ENCODE measurements at places on chromosomes 6 and 20.
A peak's percentile ranks its signal among the peaks of the same experiment; 100 is the strongest.

GRCh38 chr6:134101479-134101878, 49.1 kb upstream of the SLC2A12 start:
- DNase-seq = no peak

GRCh38 chr6:74585753-74586152, 620.1 kb downstream of the COL12A1 start:
- no peak for DNase-seq

- DNase-seq = no peak
Observed at GRCh38 chr6:32920715-32921114, 20.1 kb downstream of the HLA-DMB start.

- DNase-seq = no peak
Observed at GRCh38 chr6:14128012-14128411, 10.4 kb downstream of the CD83 start.

- no peak for DNase-seq
Observed at GRCh38 chr20:11952639-11953038, 34.9 kb downstream of the BTBD3 start.

GRCh38 chr20:44402391-44403193, 47.1 kb downstream of the HNF4A start:
- peak; percentile 45 for DNase-seq

DNA sequence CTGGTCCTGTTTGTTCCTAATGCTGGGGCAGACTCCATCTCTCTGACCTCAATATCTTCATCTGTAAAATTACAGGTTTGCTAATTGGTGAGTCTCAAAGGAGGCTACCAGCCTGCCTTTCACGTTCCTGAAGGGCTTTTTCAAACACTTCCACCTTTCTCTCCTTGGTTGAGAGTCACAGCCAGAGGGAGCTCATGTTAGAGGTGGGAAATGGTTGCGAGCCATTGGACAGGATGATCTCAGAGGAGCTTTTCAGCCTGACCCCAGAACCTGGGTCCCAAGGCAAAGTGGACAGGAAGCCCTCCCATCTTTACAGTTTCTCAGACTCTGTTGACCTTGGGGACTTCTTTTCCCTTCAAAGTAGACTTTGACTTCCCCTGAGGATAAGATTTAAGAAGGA, 37.6 kb downstream of the NDUFAF5 start:
- DNase-seq = no peak

DNA sequence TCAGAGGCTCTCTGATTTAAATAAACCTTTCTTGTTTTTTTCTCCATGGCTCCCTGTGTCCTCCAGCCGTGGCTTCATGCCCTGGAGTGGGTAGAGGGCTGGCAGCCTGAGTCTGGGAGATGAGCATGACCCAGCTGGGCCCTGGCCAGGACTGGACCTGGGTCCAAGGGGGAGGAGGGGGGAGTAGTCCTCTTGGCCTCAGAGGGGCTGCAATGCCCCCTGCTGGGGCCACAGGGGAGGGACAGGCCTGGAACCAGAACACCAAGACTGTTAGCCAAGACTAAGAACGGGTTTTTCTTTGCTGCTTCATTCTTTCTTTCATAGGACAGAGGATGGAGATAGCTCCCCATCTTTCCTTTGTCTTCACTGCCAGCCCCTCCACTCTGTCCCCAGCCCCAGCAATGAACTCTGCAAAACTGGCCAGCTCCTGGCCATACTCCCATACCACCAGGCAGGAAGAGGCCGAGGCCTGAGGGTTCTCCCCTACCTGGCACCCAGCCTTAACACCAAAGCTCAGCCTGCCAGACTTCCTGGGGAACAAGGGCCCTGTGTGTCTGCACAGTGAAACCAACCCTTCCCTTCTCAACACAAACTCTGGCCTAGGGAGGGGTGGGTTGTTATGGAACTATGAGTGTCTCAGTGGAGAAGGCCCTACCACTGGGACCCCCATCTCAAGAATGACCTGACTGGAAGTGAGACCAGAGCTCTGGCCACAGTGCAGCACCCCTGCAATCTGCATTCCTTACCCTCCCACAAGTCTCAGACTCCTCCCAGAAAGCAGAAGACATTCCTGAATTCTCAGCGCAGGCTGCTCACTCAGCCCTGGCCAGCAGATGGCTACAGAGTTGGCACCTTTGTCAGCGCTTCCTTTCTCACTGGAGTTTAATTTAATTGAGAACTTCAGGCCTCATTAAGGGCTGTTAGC, 11.0 kb downstream of the SLC29A1 start:
- peak; percentile 90 for DNase-seq

GRCh38 chr20:41316051-41316450, 1.5 kb downstream of the ZHX3 start:
- no peak for DNase-seq

- DNase-seq = no peak
Observed at GRCh38 chr20:46808565-46808964, 86.1 kb upstream of the EYA2 start.

GRCh38 chr20:50589548-50590347, 79.6 kb downstream of the PTPN1 start:
- peak; percentile 54 for DNase-seq

- DNase-seq = no peak
Observed at GRCh38 chr6:4871825-4872224, 95.6 kb downstream of the CDYL start.

GRCh38 chr20:57062696-57063270, 203.7 kb downstream of the BMP7 start:
- DNase-seq = no peak

- DNase-seq = peak; percentile 91
Observed at GRCh38 chr6:28349892-28350737, at the start of gene ZKSCAN3. Gene ZKSCAN3, plus strand, starts transcription at chr6:28349947. Its CDS starts 9,640 bp downstream, at chr6:28359587.

DNA sequence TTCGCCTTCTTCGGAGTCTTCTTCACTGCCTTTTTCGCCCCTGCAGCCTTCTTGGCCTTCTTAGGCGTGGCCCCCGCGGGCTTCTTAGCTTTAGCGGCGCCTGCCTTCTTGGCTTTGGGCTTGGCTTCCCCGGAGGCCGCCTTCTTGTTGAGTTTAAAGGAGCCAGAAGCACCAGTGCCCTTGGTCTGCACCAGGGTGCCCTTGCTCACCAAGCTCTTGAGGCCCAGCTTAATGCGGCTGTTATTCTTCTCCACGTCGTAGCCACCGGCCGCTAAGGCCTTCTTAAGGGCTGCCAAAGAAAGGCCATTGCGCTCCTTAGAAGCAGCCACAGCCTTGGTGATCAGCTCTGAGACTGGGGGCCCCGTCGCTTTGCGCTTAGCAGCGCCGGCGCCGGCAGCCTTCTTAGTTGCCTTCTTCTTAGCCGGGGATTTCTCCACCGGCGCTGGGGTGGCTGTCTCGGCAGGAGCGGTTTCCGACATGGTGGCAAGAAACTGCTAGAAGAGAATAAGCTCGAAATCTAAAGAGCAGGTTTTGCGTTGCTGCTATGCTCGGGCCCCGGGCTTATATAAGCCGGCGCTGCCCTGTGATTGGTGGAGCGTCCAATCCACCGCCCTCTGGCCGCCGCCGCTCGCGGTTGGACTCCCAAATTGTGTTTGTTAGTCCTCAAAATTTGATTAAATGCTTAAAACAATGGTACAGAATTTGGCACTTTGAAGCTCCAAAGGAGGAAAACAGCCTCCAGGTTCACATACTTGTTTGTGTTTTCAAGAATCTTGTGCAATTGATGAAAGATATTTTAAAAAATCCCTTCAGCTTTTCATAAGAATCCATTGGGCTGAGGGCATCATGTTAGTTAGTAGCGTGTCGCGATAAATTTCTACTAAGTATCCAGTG, 44.9 kb downstream of the OR2B2 start:
- DNase-seq = peak; percentile 88

DNA sequence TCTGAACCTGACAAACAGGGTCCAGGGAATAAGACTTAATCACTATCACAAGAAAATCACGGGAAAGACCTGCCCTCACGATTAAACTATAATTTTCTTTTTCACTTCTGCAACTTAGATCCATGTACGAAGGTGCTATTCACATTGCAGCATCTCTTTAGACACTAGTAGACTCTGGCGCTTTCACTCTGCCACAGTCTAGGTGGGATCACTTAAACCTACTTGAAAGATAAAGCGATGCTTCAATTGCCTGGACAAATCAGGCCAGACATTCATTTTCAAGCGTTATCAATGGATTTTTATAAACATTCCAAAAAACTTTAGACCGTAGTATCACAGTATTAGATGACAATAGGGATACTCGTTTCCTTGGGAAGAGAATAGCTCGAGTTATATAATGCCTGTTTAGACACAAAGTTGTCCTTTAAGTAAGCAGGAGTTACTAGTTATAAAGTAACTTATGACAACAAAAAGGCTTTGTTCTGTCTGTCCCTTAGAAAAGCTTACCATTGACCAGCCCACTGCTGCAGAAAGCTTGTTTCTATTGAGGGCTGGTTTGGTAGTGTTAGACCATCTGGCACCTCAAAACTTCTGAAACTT, 367.3 kb downstream of the UTRN start:
- no peak for DNase-seq

DNA sequence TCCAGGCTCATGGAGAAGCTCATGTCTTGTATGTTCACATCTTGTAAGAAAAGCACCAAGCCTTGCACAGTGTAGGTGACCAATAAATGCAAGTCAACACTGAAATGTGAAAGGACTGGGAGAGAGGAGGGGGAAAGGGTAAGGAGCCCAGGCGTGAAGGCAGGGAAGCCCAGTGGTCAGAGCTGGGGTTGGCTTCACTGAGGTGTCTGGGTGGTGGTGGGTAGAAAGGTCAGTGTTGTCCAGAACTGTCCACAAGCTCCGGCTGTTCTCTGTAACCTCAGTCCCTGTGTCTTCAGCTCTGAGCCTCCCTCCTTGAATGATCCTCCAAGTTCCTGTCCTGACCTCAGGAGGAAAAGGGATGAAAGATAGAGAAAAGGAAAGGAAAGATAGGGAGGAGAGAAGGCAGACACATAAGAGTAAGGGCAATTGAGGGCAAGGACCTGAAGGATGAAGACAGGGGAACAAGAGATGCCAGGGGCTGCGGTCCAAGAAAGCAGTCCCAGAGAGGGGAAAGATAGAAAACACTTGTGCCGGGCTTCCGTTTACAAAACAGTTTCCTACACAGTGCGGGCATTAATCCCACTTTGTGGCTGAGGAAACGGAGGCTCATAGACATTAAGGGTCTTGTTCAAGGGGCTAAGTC, 2.4 kb upstream of the TNXB start:
- DNase-seq = no peak

Data from aorta (tissue), 5 donors.